Left cardiac atrium (tissue), 4 donors: ENCODE measurements at places on chromosomes 5 and 9. TPM values are rescaled to one million over a fixed set of nuclear protein-coding genes. Genes with fewer than 3 reads are reported as not detected.

DNA sequence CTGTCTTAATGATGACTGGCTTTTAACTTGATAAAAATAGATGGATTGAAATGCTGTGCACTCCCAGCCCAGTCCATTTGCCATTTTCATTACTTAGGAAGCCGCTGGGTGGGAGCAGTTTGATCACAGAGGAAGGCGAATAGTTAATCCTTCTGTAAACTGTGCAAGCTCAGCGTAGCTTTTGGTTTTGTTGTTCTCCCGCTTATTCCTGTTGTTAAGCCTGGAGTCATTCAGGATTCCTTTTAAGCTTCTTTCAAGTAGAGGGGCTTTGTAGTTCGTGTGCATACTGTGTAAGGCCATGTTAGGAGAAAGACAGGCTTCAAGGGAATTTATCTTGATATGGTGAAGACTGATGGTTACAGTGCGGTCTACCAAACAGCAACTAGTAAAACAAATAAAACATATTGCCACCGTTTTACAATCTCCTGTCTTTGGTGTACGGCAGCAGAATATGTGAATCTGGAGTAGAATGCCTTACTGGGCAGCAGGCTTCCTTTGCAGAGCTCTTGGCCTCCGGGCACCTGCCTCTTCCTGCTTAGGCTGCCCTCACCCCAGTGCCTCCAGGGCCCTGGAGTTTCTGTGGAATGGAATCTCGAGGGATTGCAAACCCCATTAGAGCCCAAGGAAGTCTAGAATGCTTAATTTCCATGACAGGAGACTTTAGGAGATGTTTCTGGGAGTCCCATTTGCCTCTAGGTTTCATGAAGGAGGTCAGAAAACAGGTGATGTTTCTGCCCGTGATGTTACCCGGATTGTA is 141.4 kb downstream of the TRIO start:
- DNase-seq, result no peak

The CCDC192 gene
- not detected for total RNA-seq

DNA sequence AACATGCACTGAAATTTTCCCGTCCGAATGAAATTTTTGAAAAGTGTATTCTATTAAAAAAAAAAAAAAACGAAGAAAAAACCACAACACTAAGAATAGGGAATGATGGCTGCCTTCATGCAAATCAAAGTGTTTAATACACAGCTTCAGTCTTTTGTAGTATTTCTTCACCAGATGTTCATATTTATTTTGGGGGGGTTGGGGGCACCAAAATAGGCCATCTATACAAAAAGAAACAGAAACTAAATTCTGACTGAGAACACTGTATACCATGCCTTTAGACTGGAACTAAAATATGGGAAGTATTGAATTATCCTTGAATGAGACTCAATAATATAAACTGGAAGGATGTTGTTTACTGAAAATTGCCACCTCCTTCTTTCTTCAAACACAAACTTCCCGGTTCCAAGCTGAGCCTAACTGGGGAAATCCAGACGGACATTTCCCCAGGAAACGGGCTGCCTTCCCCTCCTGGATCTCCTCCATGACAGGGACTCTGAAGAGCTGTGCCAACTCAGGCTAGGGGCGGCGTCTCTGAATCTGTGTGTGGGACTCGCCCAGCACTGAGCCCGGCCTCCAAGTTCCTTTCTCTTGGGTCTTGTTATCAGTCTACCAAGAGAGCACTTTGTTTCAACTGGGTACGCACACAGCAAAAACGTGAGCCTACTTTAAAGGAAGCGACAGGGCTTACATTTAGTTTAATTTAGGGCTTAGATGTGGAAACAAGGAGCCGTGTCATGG is 511.3 kb upstream of the ADAMTS16 start:
- DNase-seq, result no peak

GRCh38 chr5:128081111-128081851 is 2.3 kb upstream of the SLC12A2 start:
- DNase-seq, result no peak

GRCh38 chr5:7516253-7516652 is 120.3 kb downstream of the ADCY2 start:
- no peak for DNase-seq

DNA sequence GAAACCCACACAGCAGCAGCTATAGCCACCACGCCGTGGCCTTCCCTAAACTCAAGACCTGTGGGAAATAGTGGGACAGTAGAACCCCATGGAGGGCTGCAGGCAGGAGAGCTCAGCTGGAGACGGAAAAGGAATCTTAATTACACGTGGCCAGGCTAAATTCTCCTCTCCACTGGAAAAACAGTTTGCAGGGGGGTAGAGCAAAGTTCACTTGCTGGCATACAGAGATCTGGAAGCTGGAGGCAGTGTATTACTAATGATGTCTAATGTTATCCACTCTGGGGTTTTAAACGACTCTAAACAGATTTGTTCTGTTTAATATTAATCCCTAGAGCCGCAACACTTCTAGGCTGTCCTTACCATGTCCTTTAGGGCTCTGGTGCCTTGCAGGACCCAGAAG is 257.1 kb downstream of the SAXO1 start:
- no peak for DNase-seq

DNA sequence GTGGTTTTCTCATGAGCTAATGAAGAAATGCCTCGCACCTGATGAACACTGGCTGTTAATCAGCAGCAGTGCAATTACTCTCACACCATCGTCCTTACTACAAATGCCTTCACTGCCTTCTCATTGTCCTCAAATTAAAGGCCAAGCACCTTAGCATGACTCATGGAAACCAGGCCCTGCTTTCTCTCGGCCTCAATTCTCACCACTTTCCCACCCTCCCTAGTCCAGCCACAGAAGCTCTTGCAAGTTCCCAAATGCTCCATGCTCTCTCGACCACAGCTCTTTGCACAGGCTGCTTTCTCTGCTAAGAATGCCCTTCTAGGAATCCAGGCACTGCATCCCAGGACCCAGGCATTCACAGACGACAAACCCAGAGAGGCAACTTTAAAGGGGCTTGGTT is 94.6 kb upstream of the KLF4 start:
- no peak for DNase-seq

- DNase-seq, result no peak
Observed at GRCh38 chr5:17235731-17236330, 18.4 kb downstream of the BASP1 start.
